ENCODE measurements at places on chromosomes 16 and 17.

- no peak for DNase-seq
These were observed 1.7 kb upstream of the PRSS21 start for GRCh38 chr16:2815299-2815771.

- no peak for DNase-seq
These were observed 1024.8 kb upstream of the EEF2KMT start for GRCh38 chr16:6122401-6122800.

DNA sequence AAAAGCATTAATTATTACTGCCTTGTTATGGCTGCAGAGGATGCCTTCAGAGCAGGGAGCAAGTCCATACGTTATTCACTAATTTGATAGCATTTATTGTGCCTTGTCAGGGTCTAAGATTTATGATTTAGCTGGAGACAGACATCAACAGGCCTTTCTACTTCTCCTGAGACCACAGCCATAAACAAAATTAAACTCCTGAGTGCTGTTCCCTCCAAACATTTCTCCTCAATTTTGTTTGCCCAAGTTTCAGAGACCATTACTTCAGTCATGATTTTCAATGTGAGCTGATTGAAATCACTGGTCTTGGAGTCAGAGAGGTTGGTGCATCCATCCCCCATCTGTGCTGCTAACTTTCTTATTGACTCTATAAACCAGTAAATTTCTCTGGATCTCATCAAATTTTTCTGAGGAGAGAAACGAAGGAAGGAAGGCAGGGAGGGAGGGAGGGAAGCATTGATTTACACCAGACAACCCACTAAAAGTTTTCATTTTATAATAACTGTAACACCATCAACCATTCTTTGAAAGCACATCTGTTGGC lies 423.6 kb upstream of the CDH11 start:
- no peak for DNase-seq

- no peak for DNase-seq
These were observed 15.8 kb upstream of the AATK start for GRCh38 chr17:81181811-81182185.

- no peak for DNase-seq
These were observed 1.0 kb upstream of the CREBBP start for GRCh38 chr16:3881499-3881990.

- no peak for DNase-seq
These were observed 158.6 kb downstream of the AXIN2 start for GRCh38 chr17:65402513-65403496.

GRCh38 chr17:20210180-20210579 lies 201.0 kb downstream of the SPECC1 start:
- DNase-seq: no peak

- peak; percentile 77 for DNase-seq
These were observed 16.5 kb downstream of the MRPS23 start for GRCh38 chr17:57833179-57833939.

- no peak for DNase-seq
These were observed 20.5 kb upstream of the ERN1 start for GRCh38 chr17:64150237-64151015.

- peak; percentile 35 for DNase-seq
These were observed 10.9 kb upstream of the HS3ST6 start for GRCh38 chr16:1929105-1929504.

GRCh38 chr16:2083409-2083808 lies 35.6 kb downstream of the TSC2 start:
- no peak for DNase-seq

DNA sequence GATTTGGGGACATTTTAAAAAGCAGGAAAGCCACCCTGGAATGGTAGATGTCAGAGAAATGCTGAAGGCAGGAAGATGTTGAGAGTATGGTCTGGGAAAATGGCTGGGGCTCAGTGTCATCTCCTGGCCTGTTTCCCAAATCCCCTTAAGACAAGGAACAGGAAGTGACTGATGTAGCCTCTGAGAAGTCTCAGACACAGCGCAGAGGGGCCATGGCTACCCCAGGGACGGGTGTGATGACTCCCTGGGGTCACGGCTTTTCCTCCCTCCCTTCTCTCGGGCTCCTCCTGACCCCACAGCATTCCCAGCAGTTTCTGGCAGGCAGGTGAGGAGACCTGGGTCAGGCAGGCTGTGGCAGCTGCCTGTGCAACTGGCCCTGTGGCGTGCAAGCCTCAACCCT lies 45.4 kb downstream of the RAP1GAP2 start:
- DNase-seq: no peak

GRCh38 chr17:37744961-37745800 lies at the start of gene HNF1B:
HNF1B (minus strand) TSS chr17:37745059; CDS start chr17:37744884, 175 bp downstream.
- DNase-seq: no peak

GRCh38 chr17:60887614-60888028 lies 210.0 kb downstream of the BCAS3 start:
- no peak for DNase-seq

DNA sequence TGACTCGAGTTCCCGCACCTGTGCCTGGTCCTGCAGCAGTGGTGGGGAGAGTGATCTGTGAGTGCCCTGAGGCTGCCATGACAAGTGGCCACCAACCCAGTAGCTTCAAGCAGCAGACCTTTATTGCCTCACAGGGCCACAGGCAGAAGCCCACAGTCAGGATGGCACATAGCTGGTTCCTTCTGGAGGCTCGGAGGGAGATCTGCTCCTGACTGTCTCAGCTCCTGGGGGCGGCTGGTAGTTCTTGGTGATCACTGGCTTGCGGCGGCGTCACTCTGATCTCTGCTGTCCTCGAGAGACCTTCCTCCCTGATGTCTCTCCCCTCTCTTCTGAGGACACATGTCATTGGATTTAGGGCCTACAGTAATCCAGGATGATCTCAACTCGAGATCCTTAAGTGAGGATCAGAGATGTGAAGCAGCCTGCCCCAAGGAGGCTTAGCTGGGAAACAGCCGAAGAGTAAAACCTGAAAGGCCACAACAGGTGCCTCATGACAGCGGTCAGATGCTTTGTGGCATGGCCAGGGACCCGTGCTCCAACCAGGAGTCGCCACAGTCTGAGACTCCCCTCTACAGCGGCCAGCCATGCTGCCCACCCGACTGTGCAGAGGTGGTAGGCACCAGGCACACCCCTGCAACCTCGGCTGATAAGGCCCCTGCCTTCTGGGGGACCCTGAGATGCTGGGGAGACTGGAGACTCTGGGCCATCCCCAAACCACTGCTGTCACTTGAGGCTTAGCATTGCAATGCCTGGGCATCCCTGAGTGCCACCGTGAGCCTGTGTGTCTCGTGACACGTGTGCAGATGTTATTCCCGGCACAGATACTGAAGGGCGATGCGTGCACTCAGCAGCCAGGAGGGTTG lies 30.0 kb upstream of the SLC38A10 start:
- DNase-seq: no peak

DNA sequence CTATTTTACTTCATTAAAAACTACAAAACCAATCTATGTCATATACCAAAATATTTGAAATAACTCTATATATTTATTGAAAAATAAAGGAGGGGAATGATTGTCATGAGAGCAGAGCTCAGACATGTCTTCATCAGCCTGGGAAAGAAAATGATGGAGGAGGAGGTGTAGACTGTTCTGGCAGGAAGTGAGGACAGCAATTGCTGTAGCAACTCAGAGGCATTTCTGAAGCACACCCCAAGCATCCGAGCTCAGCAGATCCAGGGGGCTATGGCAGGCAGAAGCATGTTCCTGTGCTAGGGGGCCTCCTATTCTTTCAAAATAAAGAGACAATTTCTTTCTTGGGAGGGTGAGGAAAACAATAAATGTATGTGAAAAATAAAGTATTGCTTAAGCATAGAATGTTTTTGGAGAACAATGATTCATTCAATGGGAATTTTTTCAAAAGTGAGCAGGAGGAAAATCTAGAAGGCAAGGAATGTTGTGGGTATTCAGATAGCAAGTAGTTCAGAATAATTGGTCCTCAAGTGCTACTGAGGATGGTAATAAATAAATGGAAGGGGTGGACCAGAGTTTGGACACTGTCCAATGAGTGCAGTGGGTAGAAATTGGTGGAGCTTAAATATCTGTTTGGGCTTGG lies 383.4 kb downstream of the CDH11 start:
- DNase-seq: no peak

DNA sequence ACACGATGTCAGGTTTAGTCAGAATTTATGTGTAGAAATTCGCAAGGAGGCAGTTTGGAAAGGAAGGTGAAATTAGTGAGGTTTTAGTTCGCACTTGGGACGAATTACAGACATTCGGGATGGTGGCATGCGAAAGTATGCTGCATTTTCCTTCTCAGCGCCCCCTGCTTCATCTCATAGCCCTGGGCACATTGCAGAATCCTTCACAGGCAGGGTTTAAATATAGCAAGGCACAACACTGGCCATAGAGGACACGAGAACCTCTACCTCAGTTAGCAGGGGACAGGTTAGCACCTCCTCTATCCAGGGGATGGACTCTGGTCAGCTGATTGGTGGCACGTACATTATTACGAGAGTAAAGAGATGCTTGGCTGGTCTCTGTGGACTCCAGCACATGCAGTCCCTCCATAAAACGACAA lies 47.5 kb downstream of the MAP2K6 start:
- DNase-seq: no peak

- no peak for DNase-seq
These were observed 66.5 kb downstream of the PCTP start for GRCh38 chr17:55817397-55817709.

- DNase-seq: no peak
These were observed 7.1 kb upstream of the SOX9 start for GRCh38 chr17:72113751-72114150.

- DNase-seq: no peak
These were observed 77.8 kb downstream of the MRC2 start for GRCh38 chr17:62705156-62705777.

DNA sequence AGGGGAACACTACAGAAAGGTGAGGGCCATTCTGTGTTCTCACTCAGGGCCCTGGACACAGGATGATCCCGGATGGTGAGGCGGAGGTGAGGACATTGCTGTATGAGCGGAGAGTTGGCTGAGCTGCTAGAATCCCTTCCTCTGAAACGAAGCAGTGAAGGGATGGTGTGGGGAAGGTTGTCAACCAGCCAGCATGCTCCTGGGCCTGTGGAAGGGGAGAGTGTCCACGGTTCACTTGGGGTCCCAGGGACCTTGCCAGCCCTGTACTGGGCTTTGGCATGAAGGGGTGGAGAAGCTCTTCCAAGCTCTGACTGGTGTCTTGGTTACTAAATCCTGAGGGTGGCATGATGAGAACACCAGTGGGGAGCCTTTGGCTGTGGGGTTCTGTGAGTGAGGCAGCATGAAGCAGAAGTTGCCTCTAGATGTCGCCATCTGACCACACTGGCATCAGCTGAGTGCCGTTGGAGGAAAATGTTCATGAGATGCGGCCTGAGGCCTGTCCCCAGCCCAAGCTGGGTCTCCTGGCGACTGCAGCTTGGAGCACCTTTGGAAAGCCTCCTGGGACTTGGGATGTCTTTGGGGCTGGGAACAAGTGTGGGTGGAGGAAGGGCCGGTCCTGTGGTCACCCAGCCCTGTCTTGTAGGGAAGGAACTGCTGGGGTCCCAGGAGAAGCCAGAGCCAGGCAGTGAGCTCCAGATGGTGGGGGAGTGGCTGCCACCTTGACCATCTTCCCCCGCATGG lies 14.8 kb downstream of the PDP2 start:
- DNase-seq: peak; percentile 61

- DNase-seq: peak; percentile 82
These were observed 40.0 kb downstream of the SMARCE1 start for GRCh38 chr17:40607641-40608040.

- DNase-seq: no peak
These were observed 3.7 kb downstream of the NLGN2 start for GRCh38 chr17:7411427-7411750.

DNA sequence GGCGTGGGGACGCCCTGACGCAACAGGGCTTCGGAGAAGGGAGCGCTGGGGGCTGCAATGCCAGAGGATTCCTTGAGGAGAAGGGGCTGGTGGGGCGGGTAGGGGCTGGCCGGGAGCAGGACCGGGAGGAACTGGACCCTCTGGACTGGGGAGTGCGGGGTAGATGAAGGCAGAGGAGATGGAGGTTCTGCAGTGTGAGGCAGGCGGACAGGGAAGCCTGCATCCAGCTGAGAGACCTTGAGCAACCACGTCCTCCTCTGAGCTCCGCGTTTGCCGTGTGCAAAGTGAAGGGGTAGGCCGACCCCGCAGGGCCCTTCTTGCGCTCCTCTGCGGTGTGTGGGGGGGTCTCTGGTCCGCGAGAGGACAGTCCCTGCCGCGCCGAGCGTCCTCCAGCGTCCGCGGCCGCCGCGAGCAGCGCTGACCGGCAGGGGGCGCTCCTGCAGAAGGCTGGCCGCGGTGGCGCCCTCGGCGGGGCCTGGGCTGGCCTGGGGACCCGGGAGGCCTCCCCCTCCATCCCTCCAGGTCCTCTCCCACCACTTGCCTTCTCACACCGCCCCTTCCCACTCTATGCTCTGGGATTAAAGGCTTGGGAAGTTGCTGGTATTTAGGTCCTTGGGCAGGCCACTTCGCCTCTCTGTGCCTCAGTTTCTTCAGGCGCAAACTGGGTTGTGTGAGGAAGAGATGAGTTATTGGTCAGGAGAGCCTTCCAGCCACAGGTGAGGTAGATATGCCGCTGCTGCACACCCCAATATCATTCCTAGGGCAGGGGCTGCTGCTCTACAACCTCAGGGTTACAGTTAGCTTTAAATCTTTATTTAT lies 9.6 kb upstream of the WNT9B start:
- DNase-seq: no peak

- no peak for DNase-seq
These were observed 3.3 kb downstream of the BCAR1 start for GRCh38 chr16:75248142-75248535.

DNA sequence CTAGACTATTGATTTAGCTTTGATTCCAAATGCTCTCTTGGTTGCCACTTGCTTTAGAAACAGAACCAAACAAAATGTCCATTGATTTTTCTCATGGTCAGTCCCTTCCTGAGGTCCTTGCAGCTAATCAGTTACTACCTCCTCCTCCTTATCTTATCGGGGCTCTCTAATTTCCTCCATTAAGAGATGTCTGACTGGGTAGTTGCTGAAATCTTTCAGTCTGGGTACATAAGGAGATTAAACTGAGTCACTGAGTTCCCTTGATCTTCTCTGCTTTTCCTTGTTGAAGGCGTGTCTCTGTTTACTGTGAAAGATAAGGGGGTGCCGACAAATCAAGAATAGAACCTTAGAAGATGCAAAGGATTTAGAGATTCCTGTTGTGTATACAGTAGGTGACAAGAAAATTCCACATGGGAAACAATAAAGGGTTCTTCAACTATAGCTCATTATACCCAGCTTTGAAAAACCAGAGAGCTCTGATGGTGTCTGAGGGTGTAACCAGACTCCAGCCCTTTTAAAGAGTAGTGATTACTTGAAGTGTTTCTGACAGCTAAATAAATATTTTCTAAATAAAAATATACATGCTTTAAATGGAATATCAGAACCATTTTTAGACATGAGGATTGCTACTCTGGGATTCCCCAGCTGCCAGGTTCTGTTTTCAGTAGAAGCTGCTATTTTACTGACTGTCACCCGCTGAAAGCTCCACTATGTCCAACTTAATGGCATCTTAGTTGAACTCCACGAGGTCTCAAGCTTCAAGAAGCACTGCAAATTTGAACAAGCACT lies 791.3 kb upstream of the SOX9 start:
- no peak for DNase-seq

- DNase-seq: no peak
These were observed 894 bp upstream of the PHKG2 start for GRCh38 chr16:30747331-30747730.

GRCh38 chr16:84278968-84279367 lies 15.7 kb upstream of the WFDC1 start:
- no peak for DNase-seq

Measured in CD4-positive, alpha-beta T cell treated with Interleukin-6 for 4 hours (primary cell).